Endodermal cell (in vitro differentiated cells): ENCODE measurements at places on chromosomes 4 and X. TPM values are rescaled to one million over a fixed set of nuclear protein-coding genes. Genes with fewer than 3 reads are reported as not detected.

AMTN gene
- total RNA-seq, result not detected in 2 replicates

GRCh38 chr4:176308441-176308840 is 11.3 kb upstream of the SPCS3 start:
- DNase-seq, result no peak

GRCh38 chr4:110195561-110196205 is 2.7 kb downstream of the ELOVL6 start:
- DNase-seq, result no peak

GRCh38 chr4:177964061-177964460 is 521.8 kb upstream of the AGA start:
- no peak for DNase-seq

GRCh38 chrX:134780908-134781307 is 122.6 kb upstream of the PLAC1 start:
- DNase-seq, result no peak

DNA sequence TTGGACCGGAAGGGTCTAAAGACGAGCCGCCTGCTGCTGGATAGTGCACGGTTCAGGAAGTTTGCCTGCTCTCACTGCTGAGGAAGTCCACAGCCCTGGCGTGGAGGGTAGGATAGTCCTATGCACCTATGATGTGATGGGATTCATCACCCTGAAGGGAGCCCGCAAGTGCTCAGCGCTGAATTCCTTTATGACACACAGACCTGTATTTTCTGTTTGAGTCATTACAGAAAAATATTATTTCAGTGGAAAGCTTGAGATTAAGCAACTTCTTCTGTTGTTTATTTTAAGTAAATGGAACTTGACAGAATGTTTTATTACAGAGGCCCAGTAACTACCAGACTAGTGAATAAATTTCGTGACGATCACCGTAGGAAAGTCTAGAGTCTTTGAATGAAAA is 123.2 kb downstream of the TRIML1 start:
- no peak for DNase-seq
